ENCODE measurements at places on chromosomes 6 and 20.

DNA sequence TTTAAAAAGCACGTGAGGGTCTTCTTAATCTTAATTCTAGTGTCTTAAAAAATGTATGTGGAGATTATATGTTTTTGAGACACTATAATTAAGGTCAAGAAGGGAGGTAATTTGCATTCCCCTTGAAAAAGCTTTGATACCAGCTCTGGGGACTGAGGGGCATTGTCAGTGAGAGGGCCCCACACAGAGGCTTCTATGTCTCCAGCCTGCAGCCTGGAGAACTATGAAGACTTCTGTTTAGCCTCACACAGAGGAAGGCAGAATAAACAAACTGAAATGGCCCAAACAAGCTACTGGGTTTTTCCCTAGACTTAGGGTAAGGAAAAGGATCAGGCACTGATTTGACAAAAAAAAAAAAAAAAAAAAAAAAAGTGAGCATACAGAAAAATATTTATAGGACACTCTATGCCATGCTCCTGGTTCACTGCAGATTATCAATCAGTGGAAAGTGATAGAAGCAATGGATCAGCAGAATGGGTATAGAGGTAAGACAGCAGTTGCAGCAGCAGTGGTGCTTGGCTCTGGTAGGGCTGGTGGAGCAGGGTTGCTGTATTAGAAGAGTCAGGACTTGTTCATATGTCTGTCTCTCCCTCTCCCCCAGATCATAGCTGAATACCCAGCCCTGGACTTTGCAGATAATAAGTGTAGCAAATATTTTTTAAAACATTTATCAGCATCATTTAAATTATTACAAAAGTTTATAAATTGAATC is 85.4 kb downstream of the KLHL32 start:
- DNase-seq = no peak

DNA sequence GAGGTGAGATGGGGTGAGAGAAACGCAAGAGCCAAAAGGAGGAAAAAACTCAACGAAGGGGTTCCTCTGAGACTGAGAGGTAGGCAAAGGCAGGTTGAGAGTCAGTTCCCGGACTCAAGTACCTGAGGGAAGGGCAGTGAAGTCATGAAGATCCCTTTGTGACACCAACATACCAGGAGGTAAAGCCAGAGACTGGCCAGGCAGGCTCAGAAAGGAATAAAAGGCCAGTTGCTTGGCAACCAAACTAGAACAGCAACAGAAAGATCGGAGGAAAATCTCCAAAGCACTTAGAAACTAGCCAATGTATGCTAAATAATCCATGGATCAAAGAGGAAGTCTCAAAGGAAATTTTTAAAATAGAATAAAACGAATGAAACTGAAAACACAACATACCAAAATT is 209.8 kb upstream of the PROKR2 start:
- DNase-seq = no peak

DNA sequence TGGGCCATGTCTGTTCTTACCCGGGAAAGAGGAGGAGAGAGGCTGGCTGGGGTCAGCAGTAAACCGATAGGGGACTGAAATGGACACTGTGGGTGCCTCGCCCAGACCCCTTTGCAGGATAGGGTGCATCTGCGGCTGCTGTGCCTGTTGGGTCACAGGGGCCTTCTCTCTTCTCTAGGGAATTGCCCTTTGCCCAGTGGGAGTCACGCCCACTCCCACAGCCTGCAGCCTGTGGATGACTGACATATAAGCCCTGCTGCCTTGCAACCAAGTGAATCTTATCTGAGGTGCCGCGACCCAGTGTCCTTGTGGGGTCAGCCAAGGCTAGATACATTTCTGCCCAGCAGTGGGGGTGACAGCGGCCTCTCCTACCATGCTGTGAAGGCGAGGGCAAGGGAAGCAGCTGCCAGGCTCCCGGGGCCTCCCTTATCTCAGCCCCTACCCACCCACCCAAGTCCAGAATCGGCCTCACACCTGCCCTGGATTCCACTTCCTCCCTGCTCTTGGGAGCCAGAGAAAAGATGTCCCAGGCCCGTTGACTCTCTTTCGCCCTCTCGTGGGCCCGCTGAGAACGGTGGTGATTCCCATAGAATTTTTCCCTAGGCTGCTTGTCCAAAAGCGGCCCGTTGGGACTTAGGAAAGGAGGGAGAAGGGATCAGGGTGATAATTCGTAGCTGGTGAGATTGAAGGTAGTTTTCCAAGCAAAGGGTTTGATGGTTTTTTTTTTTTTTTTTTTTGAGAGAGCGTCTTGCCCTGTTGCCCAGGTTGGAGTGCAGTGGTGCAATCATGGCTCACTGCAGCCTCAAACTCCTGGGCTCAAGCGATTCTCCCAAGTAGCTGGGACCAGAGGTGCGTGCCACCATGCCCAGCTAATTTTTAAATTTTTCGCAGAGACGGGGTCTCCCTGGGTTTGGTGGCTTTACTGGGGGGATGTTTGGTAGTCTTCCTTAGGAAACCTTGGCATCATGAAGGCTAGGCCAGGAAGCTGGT is 76.4 kb upstream of the RNF24 start:
- no peak for DNase-seq

GRCh38 chr6:150099953-150100352 is 31.0 kb upstream of the ULBP3 start:
- no peak for DNase-seq

- no peak for DNase-seq
These were observed 1.1 kb downstream of the SLC22A23 start for GRCh38 chr6:3455569-3456394.

- no peak for DNase-seq
These were observed 30.0 kb downstream of the DZANK1 start for GRCh38 chr20:18436847-18437246.

GRCh38 chr6:52596371-52597028 is 19.6 kb upstream of the TRAM2 start:
- DNase-seq = no peak

GRCh38 chr20:2986466-2986865 is 57.0 kb upstream of the GNRH2 start:
- DNase-seq = no peak

DNA sequence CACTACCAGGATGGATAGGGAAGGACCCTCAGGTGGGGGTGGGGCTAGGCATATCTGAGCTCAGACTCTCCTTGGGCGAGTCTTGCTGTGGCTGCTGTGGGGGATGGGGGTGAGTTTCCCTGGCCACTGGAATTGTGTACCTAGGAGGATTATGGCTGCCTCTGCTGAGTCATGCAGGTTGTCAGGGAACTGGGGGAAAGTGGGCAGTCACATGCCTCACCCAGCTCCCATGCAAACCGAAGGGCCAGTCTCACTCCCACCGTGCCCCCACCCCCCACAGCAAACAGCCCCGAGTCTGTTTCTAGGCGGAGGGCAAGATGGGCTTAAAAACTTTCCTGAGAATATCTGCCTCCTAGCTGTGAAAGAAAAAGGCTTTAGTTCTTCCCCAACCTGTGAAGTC is 210.3 kb upstream of the FERMT1 start:
- no peak for DNase-seq

DNA sequence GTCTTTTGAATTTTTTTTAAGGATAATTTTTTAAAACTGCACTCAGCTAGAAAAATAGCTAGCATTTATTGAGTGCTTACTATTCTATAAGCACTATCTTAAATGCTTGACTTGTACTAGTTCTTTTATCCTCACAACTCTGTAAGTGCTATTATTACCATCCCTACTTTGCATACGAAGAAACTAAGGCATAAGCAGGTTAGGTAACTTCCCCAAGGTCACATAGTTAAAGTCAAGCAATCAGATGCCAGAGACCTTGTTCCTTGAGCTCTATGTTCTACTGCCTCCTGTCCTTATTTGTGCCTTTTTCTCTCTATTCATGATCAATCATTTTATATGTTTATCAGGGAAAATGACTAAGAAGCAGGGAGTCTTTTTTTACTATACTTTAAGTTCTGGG is 65.0 kb downstream of the GCLC start:
- DNase-seq = no peak

- no peak for DNase-seq
These were observed 408.4 kb upstream of the FLRT3 start for GRCh38 chr20:14745830-14746229.

DNA sequence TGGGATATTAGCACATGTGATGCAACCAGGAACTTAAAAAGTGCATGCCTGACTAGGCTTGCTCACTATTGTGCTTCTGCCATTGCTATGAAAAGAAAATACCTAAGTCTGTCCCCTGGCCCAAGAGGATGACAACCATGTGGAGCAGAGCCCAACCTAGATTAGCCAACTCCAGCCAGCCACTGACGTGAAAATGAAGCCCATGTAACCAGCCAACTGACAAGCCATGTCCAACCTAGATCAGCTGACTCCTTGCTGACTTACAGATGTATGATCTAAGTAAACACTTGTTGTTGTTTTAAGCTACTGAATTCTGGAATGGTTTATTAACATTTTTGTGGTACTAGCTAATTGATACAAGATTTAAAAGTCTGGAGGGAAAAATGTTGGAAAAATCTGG is 47.5 kb downstream of the PIGU start:
- no peak for DNase-seq

DNA sequence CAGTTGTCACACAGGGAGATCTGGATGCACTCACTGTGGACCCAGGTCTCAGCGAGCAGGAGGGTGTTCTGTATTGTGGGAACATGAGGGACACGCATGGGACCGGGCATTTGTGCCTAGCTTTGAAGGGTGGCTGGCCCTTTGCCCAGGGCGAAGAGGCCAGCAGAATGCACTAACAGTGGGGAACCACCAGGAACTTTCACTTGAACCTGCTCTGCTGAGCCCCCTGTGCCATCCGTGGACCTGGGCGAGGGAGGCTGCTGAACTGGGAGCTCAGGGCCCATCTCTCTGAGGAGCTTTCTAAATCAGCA is 1.2 kb upstream of the ULBP2 start:
- DNase-seq = no peak

GRCh38 chr6:159595173-159595572 is 97.9 kb downstream of the SOD2 start:
- DNase-seq = no peak

GRCh38 chr6:57262488-57262887 is 40.4 kb upstream of the RAB23 start:
- no peak for DNase-seq

GRCh38 chr20:31560746-31561598 is 44.1 kb upstream of the ID1 start:
- DNase-seq = no peak

All from stimulated activated CD4-positive, alpha-beta T cell treated with anti-CD3 and anti-CD28 coated beads, Interleukin-15, amount 100 ng/mL, for 1 hour (primary cell).